Liver (tissue), 10 donors: ENCODE measurements at places on chromosomes 13 and 19.

DNA sequence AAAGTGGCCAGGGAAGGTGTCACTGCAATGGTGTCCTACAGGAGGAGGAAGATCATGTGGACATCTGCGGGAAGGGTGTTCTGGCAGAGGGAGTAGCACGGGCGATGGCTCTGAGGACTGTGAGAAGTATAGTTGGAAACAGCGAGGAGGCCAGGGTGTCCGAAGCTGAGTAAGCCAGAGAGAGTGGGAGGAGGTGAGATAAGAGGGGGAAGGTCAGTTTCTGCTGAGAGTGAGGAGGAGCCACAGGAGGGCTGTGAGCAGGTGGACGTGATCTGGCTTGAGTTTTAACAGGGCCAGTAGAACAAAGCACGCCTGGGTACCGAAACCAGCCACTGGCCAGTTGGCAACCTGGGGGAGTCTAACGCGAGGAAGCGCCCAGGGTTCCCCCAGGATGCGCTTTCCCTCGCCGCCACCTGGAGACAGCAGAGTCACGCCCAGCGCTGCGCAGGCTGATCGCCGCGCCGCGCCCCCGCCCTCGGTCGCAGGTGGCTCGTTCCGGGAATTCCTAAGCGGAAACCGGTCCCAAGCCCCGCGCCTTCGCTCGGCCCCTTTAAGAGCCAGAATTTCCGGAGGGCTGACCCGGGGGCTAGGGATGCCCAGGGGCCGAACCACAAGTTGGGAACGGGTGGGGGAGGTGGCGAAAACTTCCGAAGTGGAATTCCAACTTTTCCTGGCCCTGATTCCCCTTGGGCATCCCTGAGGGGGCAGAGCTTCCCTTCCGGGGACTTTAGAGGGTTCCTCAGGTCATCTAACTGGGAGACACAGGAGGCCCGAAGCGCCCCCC lies 1.1 kb upstream of the LSR start:
- DNase-seq, result peak; percentile 67

- DNase-seq, result peak; percentile 47
Measured at GRCh38 chr19:51367255-51367564, 1.0 kb upstream of the ETFB start.

GRCh38 chr19:39001041-39001440 lies 25.5 kb upstream of the FBXO17 start:
- DNase-seq, result no peak

DNA sequence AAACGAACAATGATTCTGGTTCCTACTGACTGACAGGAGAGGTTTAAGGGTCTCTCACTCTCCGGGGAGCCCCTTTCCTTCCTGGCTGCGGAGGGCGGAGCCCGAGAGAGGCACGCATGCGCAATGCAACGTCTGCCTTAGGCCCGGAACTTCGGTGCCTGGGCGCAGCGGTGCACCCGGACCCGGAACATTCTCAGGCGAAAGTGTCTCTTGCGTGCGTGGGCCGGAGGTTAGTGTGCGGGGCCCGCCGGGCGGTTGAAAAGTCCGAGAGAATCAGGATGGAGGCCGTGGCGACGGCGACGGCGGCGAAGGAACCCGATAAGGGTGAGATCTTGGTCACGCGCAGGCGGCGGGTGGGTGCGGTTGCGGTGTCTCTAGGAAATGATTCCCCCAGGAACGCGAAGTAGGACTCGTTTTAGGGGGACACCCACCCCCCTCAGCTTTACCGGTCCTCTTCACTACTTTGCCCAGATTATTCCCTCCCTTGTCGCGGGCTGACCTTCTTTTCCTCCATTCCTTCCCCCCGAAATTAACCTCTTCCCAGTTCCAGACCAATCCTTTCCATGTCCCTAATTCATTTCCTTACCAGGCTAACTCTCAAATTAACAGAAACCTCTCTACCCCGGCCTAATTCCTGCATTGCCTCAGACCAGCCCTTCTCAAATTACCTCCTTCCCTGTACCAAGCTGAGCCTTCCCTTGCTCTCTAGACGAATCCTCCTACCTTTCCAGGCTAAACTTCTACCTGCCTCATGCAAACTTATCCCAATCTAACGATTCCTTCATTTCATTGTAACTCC lies at the start of gene CCDC97:
CCDC97 (plus strand) TSS at position 140 of the 799 bp plus-strand sequence; CDS start at position 279, 139 bp downstream.
- DNase-seq, result peak; percentile 92

DNA sequence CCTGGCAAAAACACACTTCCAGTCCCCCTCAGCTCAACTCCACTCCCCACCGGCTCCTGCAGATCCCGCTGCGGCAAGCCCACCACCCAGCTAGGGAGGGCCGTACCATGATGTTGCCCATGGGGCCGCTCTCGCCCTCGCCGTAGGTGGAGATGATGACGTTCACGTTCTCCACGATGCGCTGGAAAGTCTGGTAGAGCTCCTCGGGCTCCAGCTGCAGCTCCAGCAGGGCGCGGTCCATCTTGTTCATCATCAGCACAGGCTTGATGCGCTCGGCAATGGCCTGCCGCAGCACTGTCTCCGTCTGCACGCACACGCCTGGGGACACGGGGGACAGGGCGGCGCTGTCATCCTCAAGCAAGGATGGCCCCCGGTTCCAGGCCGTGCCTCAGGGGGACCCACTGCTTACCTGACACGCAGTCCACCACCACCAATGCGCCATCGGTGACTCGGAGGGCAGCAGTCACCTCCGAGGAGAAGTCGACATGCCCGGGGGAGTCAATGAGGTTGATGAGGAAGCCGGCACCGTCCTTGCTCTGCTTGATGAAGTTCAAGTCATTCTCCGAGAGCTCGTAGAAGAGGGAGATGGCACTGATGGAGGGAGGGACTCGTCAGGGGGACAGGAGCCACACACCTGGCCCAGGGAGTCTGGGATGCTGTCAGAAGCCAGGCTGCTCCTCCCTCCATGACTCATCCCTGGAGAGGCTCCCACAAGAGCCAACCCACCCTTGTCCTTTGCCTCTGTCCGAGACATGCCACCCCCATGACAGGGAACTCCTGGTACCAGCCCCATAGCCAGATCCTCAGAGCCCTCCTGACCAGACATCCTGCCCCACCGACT lies 2.3 kb downstream of the EEF2 start:
- no peak for DNase-seq

DNA sequence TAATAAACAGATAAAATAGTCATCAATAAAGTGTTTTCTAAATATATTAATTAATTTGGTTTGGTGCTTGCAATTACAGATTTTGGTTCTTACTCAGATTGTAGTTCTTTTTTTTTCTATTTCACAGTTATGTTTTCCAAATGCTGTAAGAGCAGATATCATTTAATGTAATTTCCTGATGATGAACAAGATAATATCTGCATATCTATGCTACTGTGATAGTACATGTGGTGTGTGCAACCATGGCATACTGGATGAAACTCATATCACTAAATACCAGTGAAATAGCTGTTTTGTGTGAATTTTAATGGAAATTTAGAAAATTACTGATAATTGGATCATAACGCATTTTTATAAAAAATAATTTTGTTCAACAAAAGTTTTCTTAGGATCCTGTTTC lies 88.8 kb upstream of the MAB21L1 start:
- no peak for DNase-seq

DNA sequence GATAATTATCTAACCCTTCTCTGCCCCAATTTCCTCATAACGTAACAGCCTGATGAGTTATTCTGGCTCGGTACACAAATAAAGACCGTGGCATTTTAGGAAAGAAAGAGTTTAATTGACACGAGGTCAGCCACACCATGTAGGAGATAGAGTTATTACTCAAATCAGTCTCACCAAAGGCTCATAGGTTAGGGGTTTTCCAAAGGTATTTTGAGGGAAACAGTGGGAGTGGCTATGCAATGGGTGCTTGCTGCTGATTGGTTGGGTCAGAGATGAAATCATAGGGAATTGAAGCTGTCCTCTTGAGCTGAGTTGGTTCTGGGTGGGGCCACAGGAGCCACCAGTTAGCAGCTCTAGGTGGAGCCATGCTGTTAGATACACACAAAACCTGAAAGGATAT lies 137.5 kb downstream of the FREM2 start:
- DNase-seq, result no peak
